ENCODE measurements at places on chromosomes 11 and 22.

DNA sequence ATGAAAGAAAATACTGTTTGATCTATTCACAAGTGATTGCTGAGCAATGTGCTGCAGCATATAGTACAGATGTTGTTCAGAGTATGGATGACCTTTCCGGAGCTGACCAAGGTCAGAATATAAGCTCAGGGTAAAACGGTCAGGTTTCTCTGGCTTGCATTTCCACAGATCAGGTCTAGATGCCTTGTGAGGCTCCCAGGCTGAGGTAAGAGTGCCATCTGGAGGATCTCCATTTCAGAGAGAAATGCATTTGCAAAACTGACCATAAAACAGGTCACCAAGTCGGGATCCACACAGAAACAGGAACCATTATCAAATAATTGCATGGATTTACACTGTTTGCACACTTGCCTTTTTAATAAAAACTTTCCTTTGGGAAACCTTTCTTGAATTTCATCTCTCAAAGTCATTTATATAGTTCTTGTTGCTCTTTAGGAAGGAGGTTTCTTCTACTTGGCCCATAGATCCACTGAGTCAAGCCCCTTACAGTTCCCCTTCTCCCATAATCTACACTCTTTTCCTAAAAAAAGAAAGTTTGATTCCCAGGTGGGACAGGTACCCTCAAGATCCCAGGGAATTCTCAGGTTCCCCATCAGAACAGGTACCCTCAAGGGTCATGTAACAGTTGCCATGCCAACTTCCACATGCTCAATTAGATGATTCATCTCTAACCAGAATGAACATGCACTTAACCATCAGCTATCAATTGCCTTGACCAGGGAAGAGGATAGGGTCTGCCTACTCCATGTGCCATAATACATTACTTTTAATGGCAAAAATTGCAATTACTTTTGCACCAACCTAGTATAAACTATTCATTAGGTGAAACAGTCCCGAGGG is 25.0 kb upstream of the TMPRSS5 start:
- peak; percentile 77 for DNase-seq

- no peak for DNase-seq
These were observed 27.1 kb upstream of the WNT11 start for GRCh38 chr11:76233196-76233921.

DNA sequence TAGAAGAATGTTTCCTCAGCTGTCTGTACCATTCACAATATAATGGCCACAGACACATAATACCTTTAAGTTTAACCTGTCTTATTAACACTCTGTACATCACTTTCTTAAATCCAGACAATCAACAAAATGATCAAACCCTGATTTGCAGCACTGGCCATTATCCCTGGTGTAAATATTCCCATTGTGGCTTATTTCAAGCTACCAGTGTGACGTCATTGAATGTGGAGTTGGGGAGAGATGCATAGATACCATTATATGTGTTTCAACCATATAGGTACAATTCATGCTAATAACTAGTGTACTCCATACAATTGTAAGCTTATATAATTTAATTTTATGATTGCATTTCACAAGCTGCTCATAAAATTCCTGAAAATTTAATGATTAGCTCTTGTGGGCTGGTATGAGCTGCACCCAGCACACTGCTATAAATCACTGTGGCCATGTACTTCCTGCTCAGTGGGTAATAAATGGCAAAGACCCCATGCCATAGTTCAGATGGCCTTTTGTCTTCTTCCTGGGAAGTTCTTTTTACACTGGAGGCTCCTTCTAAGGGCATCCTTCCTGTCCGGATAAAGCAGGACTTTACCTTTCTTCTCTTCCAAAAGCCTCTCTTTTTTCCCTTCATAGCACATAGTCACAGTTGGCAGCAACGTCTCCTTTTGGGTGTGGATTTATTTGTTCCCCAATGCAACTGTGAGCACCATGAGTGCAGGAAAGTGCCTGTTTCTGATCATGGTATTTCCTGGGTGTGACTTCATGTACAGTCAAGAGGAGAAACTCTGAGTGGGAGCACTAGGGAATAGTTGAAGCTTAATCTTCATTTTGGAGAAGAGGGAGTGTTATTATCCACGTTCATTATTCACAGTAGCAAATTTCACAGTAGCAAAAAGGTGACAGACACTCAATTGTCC is 87.8 kb downstream of the MIAT start:
- no peak for DNase-seq

DNA sequence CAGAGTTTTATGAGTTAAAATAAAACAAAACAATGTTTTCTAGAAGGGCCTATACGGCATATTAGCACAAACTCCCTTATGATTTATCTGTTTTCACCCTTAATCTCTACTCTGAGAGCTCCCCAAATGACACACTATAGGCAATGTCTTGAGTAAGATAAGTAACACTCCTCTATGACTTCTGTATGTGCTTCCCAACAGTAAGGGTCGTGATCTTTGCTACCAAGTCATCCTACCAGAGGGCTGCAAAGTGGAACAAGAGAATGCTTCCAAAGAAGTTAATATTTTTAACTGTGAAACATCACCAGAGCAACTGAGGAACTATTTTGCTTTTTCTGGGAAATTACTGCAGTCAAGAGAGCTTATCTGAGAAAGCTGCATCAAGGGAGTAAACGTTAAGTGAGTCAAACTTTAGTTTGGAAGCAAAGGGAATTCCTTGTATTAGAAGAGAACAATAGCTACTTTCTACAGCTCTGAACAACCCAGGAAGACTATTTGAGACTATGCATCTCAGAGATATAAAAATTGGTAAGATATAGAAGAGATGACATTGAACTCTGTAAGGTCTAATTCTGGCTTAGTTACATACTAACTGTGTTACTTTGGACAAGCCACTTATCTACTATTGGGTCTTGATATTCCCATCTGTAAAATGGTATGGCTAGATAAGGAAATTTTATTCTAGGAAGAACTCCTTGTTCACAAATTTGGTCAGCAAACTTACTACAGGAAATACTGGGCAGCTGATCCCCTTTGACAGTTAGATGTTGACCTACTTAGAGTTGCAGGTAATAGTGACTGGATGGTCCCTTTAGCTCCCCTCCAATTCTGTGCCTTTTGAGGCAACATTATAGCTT is 43.7 kb upstream of the CCDC34 start:
- DNase-seq, result no peak

- no peak for DNase-seq
These were observed 421.8 kb upstream of the ANO3 start for GRCh38 chr11:25910086-25910485.

GRCh38 chr11:112541140-112542046 is 280.7 kb upstream of the PLET1 start:
- DNase-seq, result no peak

DNA sequence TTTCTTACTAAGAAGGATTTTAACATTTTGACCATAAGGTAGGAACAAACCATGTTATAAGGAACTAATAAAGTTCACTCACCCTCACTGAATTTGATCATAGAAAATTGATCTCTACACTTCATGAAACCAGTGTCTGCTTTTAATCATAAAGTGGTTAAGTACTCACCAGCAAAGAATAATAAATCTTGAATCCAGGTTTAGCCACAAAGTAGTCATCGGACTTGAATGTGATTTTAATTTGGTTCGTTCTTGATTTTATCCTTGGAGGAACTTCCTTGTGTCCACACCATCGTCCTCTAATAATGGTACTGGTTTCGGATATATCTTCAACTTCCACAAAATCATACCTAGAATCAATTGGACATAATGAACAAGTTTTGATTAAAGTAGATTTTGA is 40.5 kb upstream of the DDI1 start:
- DNase-seq, result no peak

DNA sequence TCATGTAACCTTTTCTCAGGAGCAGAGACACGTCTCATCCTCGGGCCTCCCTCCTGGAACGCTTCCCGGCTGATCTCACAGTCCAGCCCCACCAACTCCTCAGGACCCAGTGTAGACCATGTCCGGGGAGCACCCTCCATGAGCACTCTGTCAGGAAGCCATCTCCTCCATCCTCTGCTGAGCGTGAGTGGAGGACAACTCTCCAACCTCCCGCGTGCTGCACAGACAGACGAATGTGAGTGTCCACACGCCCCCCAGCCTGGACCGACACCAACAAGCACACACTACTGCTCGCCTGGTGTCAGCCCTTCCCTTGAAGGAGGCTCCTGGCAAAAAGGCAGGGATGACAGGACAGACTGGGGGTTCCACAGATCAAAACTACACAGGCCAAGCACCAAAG is 86.6 kb downstream of the SHANK2 start:
- DNase-seq, result no peak

DNA sequence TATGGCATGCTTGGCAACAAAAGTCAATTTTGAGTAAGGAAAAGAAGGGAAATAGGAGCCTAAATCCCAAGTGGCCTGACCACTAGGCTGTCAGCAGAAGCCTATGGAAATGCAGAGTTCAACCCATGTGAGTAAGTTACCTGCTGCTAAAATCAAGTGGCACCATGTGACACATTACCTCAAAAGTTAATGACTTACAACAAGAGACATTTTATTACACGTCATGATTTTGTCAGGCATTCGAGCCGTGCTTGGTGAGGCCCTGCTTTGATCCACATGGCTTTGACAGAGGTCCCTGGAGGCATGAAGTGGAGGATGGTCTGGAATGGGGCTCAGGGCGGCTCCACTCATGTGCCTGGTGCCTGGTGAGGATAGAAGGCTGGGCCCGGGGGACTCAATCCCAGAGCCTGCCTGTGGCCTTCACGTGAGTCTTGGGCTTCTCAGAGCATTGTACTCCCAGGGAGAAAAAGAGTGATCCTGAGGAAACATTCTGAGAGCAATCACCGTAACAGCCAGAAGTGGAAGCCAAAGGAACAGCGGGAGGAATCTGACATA is 339.1 kb upstream of the B3GAT1 start:
- DNase-seq, result no peak

- DNase-seq, result peak; percentile 43
These were observed 11.0 kb upstream of the UCP3 start for GRCh38 chr11:74019860-74020259.

GRCh38 chr22:23103199-23103954 is 33.1 kb downstream of the GNAZ start:
- DNase-seq, result no peak

DNA sequence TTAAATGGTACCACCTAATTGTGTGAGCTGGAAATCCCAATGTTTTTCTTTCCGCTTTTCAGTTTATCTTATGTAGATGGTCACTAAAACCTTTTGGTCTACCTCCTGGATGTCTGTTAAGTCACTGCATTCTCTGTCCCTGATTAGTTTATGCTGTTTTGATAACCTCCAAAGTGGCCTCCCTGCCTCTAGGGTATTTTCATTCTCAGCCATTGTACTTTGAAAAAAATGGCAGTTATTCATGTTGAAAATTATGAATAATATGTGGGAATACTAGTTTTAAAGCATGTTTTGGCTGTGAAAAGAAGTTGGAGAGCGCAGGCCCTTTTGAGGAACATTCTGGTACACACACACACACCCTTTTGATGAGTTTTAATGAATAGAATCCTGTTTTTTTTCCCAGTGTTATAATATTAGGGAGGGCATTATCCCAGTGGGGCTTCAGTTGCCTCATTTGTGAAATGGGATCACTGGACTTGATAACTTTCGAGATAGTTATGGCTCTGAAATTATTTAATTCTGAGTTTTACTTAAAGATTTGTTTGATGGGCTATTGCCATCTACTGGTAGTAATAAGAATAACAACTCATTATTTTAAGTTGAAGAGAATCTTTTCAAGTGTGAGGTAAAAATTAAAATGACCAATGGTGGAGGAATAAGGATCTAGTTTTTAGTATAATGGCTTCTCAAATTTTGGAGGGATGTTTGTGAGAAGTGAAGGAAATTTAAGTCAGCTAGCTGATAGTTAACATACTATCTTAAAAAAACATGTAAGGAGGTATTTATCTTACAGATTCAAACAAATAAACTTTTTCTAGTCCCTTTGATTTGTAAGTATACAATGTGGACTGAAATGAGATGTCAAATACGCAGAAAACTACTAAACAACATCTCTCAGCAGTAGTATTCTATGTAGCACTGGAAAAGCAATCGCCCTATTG is 3.9 kb downstream of the FDX1 start:
- peak; percentile 41 for DNase-seq

DNA sequence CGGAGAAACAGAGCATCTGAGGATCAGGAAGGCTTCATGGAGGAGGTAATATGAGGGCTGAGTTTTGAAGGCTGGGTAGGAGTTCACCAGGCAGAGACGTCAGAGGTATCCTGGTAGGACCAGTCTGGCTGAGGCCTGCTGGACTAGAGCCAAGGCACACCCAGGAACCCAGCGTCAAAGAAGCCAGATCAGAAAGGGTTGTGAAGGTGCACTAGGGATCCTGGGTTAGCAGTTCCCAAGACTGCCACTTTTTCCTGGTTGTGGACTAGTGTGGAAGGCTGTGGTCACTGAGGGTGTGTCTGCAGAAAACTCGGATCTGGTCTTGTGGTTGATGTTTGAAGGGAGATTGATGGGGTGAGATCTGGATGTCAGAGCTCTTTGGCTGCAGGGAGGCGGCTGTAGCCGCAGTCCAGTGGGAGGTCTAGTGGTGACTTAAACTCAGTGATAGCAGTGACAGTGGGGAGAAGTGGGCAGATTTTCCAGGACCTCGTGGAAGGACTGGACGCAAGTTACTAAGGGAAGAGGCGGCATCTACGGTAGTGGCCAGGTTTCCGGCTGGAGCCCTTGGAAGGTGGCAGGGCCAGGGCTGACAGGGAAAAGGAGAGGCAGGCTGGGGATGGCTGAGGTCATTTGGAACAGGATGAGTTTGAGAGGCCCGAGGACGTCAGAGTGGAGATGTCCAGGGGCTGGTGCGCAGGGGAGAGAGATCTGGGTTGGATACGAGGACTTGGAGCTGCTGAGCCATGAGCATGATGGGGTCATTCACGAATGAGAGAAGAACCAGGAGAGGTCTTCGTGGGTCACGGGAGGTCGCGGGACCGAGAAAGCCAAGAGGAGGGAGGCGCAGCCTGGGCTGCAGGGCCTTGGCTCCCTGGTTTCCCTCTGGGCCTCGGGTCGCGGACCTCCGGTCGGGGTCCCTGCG is 10.9 kb downstream of the RELA start:
- peak; percentile 29 for DNase-seq

GRCh38 chr11:36360826-36361415 is 64.8 kb downstream of the PRR5L start:
- no peak for DNase-seq

Data from astrocyte of the hippocampus (primary cell).